ENCODE measurements at places on chromosomes 3 and 15.

GRCh38 chr3:64063207-64063982 is 40.1 kb upstream of the PSMD6 start:
- no peak for DNase-seq

GRCh38 chr3:170240671-170241070 is 18.4 kb downstream of the PRKCI start:
- DNase-seq: no peak

DNA sequence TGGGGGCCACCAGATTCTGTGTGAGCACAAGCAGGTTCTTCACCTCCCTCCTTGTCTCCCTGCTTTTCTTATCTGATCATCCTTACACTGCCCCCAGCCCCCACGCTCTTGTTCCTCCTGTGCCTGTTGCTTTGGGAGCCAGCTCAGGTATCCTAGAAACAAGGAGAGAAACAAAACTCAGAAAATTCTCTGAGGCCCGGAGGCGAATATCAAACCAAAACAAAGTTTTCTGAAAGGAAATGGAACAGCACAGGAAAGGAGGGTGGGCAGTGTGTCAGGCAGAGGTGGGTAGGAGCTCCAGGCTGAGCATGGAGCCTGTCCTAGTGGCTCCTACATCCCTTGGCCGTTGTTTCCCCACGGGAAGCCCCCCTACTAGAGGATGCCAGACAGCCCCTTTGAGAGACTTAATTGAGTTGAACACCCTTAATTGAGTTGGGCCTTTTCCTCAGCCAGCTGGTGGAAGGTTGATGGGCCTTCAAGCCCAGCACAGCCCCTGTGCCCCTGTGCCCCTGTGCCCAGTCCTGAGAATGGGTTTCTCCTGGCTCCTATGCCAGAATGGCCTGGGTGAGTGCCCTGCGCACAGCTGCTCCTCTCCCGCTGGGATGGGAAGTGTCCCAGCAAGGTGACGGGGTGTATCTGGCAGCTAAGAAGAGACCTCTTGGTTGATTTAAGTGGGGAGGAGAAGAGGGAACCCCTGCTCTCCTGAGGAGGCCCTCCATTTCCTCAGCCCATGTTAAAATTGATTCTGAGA is 22.8 kb upstream of the JMJD7 start:
- DNase-seq: no peak

- peak; percentile 88 for DNase-seq
Measured at GRCh38 chr3:151890721-151891141, 17.3 kb downstream of the SUCNR1 start.

DNA sequence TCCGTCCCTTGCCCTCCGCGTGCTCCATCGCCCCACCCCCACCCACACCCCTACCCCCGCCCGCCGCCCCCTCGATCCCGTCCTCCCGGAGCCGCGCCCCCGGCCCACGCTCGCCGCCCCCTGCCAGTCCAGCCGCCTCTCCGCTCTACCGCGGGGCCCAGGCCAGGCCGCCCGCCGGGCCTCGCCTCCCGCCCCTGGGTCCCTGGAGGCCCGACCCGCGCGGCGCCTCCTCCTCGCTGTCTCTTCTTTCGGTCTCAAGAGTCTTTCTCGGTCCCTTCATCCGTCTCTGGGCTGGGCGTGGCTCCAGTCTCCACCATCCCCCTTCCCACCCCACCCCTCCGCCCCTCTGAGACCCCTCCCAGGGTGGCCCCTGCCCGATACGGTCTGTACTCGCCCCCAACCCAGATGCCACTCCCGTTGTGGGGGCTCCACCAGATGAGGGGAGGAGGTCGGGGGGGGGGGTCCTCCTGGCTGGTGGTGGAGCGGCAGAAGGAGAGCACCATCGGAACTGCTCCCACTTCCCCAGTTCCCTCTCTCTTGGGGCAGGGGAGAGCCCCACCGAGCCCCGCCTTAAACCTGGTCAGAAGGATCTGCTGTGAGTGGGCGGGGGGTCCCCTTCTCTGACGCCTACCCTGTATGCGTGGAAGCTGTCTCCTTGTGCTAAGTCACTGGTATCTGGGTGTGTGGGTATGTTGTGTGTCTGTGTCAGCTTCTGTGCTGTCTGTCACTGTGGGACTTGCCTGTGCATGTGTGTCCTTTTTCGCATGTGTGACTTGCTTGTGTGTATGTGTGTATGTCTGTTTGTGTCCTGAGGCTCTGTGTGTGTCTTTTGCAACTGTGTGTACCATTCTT is 1.0 kb downstream of the PRKCD start:
- DNase-seq: no peak

DNA sequence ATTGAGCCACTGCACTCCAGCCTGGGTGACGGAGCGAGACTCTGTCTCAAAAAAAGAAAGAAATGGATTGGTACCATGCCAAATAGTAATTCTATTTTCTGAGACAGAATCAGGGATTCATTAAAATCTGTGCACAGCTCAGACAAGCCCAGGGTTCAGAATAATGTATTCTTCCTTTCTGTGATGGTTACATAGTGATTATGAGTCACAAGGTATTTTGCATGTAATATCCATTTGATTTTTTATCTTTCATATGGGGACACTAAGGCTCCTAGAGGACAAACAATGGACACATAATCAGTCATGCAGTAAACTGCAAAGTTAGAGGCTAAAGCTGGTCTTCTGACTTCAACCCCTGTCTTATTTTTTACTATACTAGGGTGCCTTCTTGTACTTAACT is 156.8 kb upstream of the COL8A1 start:
- no peak for DNase-seq

- no peak for DNase-seq
Measured at GRCh38 chr3:150299201-150299600, 108.9 kb upstream of the TSC22D2 start.

DNA sequence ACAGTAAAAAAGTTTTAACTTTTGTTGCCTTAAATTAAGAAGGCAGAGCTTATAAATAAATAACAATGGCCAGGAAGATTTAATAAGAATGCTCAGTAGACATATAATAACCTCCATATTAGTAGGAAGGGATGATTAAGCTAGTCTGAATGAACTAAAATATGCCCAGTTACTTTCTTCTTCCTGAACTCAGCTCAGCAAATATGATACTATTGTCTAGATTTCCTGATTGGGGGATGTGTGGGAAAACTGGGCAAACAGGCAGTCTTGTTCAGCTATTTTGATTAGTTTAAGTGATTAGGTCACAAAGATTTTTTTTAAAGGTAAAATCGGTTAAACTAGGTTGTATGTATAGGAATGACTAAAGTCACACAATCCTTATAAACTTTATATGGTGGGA is 167.2 kb upstream of the SLC2A2 start:
- no peak for DNase-seq

DNA sequence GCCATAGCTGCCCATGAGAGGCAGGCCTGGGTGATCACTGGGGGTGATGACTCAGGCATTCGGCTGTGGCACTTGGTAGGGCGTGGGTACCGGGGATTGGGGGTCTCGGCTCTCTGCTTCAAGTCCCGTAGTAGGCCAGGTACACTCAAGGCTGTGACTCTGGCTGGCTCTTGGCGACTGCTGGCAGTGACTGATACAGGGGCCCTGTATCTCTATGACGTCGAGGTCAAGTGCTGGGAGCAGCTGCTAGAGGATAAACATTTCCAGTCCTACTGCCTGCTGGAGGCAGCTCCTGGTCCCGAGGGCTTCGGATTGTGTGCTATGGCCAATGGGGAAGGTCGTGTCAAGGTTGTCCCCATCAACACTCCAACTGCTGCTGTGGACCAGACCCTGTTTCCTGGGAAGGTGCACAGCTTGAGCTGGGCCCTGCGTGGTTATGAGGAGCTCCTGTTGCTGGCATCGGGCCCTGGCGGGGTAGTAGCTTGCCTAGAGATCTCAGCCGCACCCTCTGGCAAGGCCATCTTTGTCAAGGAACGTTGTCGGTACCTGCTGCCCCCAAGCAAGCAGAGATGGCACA is 5.3 kb downstream of the WDR6 start:
- no peak for DNase-seq

- no peak for DNase-seq
Measured at GRCh38 chr3:151403246-151403645, 18.7 kb upstream of the P2RY12 start.

GRCh38 chr3:124322966-124323365 is 331.0 kb upstream of the ROPN1 start:
- DNase-seq: peak; percentile 24

GRCh38 chr15:48935236-48935635 is 28.5 kb downstream of the SHC4 start:
- DNase-seq: no peak

DNA sequence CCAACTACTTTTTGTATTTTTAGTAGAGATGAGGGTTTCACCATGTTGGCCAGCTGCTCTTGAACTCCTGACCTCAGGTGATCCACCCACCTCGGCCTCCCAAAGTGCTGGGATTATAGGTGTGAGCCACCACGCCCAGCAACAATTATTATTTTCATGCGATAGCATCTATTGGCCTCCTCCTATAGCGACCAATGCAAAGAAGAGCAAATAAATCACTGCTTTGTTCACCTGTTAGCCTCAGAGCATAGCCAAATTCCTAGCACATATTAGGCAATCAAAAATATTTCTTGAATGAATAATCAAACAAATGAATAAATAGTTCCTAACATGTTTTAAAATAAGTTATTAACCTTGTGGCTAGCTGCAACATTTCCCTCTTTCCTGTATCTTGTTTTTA is 36.8 kb upstream of the TNFSF10 start:
- no peak for DNase-seq

GRCh38 chr3:157204880-157205279 is 44.9 kb upstream of the CCNL1 start:
- DNase-seq: no peak

GRCh38 chr3:8460050-8460708 is 41.4 kb upstream of the LMCD1 start:
- no peak for DNase-seq

DNA sequence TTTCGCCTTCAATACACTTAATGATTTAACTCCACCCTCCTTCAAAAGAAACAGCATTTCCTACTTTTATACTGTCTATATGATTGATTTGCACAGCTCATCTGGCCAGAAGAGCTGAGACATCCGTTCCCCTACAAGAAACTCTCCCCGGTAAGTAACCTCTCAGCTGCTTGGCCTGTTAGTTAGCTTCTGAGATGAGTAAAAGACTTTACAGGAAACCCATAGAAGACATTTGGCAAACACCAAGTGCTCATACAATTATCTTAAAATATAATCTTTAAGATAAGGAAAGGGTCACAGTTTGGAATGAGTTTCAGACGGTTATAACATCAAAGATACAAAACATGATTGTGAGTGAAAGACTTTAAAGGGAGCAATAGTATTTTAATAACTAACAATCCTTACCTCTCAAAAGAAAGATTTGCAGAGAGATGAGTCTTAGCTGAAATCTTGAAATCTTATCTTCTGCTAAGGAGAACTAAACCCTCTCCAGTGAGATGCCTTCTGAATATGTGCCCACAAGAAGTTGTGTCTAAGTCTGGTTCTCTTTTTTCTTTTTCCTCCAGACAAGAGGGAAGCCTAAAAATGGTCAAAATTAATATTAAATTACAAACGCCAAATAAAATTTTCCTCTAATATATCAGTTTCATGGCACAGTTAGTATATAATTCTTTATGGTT is at the start of gene CCR5:
TSS of gene CCR5 (plus strand) at position 108 of the 680 bp plus-strand sequence. CDS start 1,957 bp downstream, outside the sequence.
- no peak for DNase-seq

DNA sequence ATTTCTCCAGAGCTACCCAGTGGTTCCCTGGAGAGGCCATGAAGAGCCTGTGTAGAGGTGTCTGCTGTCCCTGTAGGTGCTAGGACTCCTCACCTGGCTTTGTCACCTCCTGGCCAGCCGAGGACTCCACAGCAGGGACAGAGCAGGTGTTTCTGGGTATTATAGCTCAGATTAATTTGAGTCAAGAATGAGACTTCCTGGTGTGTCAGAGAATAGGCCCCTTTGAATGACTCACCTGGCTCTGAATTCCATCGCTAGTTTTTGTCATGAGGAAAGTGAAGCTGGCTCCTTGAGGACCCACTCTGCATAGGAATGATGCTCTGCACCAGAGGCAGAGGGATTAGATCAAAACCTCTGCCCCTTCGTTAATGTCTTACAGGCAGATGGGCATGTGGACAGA is 167.5 kb upstream of the TOPAZ1 start:
- DNase-seq: no peak

- DNase-seq: no peak
Measured at GRCh38 chr3:198080521-198081384, 120.7 kb downstream of the LMLN start.

- no peak for DNase-seq
Measured at GRCh38 chr3:166531730-166532129, 694.5 kb upstream of the BCHE start.

DNA sequence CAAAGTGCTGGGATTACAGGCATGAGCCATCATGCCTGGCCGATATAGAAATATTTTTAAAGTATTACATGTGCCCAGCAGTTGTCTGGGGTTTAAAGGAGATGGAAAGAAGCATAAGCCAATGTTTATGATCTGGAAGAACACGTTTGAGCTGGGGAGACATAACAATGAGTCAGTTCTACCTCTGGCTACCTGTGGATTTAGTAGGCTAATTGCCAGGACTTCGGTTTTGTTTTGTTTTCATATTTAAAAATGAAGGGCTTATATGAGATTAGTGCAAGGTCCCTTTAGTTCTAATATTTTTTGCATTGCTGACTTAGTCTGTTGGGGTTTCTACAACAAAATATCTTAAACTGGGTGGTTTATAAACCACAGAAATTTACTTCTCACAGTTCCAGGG is 22.9 kb upstream of the TNFSF10 start:
- DNase-seq: no peak

DNA sequence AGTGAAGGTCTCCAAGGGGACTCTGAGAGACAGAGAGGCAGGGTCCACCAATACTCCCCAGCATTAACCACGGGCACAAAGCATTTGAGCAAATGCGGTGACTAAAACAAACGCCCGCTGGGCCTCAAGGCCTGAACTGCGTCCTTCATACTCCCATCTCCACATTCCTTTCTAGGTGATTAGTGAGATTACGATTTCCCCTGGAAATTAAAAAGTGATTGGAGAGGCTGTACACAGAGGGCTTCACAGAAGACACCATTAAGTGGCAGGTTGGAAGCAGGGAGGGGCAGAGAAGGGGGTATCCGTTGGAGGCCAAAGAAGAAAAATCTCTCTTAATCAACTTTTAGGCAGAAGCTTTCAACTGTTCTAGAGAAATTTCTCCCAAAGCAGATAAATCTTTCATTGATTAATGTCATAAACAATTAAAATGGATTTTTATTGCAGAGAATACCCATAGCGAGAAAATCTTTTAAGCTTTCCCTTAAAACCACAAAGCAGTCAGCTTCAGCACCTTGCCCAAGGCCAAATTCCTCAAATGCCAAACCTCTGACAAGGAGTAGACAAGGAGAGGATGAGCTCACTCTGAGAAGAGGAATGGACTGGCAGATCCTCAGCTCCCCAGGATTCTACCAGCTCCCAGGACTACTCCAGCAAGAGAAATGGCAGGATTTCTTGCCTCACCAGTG is 38.2 kb downstream of the MB21D2 start:
- no peak for DNase-seq

- DNase-seq: no peak
Measured at GRCh38 chr3:11328196-11328945, 56.2 kb downstream of the ATG7 start.

DNA sequence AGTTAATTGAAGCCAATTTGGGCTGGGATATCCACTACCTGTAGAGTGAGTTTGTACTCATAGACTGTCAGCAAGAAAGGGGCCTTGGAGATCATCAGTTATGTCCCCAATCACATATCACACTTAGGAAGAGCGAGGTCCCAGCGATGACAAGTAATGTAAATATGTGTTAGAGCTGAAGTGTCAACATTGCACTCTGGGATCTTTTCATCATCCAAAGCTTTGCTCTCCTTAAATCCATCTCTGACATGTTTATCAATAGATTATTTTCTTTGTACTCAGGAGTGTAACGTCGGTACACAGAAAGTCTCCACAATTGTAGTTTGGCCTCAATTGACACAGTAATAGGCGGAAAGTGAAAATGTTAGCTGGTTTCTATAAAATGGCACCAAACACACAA is 113.7 kb upstream of the TPRG1 start:
- DNase-seq: no peak

GRCh38 chr3:64188810-64189560 is 36.3 kb downstream of the PRICKLE2 start:
- no peak for DNase-seq
